Motor neuron (in vitro differentiated cells): ENCODE measurements at places on chromosomes 5 and 9. TPM values are rescaled to one million over a fixed set of nuclear protein-coding genes. Genes with fewer than 3 reads are reported as not detected.

DNA sequence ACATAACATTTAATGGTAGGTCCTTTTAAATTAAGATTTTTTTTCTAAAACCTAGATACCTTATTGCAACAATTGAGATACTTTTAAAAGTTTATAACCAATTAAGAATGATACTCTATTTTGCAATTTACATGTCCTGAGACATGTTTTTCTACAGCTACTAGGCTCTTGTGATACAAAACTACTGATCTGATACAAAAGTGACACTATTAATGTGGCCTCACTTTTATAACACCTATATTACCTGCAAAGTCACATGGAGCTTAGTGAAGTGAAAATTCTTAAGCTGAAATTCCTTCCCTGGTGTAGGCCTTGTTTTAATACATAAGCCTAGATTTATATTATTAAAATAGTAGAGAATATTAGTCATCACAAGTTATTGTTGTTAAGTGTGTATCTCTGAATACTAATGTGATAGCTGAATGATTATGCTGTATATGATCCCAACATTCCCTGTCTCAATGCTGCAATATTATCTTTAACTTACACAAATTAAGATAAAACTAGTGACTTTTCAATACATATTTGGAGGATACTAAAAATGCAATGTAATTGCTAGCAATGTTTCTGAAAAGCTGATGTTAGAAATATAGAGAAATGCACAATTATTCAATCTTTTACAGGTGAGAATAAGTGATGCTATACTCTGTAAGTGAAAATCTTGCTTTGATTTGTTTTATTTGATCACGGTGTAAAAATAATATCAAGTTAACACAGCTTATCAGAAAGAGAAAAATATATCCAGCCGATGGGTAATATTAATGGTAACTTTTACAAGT, 2.6 kb downstream of the NFIB start:
- ATAC-seq: no peak

DNA sequence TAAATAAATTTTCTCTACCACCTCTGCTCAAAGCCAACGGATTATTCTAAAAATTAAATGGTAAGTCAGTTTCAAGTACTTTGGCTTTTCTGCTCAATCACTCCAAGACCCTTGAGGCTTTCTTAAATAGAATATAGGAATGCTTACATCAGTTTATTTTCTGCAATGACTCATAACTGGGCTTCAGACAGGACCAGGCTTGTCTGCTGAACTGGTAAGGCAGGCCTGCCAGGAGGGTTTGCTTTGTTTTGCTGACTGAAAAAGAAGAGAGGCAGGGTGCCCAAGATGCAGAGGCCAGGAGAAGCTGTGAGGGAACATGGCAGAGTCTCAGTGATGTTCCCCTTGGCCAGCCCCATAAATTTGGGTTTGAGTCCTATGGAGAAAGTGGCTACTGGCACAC, 60.3 kb upstream of the EPB41L4A start:
- no peak for ATAC-seq

GRCh38 chr9:24090566-24090965, 264.5 kb upstream of the ELAVL2 start:
- no peak for ATAC-seq

DNA sequence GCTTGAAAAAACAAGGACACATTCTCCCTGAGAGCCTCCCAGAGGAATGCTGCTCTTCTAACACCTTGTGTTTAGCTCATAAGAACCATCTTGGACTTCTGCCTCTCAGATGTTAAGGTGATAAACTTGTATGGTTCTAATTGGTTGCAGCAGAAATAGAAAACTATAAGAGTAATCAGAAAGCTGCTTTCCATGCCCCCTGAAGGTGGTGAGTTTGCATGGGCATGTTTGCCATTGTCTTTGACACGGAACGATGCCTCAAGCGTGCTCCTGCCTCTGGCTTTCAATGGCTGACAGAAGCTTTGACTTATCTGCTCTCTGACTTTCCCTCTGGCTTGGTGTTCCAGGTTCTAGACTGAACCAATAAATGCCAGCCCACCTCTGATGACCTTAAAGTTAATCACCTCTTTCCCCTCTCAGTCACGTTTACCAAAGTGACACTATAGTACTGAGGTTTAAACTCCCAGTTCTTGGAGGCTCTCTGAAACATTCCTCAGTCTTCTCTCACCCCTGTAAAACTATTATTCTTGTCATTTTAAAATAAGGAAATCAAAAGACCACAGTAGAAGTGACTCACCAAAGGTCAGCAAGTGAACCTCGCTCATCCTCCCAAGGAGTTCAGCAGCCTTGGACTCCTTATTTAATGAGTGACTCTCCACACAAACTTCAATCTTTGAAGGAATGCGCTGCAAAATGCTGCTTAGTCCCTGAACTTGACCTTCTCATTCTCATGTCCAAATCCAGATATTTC, 103.6 kb downstream of the PIK3R1 start:
- no peak for ATAC-seq

DNA sequence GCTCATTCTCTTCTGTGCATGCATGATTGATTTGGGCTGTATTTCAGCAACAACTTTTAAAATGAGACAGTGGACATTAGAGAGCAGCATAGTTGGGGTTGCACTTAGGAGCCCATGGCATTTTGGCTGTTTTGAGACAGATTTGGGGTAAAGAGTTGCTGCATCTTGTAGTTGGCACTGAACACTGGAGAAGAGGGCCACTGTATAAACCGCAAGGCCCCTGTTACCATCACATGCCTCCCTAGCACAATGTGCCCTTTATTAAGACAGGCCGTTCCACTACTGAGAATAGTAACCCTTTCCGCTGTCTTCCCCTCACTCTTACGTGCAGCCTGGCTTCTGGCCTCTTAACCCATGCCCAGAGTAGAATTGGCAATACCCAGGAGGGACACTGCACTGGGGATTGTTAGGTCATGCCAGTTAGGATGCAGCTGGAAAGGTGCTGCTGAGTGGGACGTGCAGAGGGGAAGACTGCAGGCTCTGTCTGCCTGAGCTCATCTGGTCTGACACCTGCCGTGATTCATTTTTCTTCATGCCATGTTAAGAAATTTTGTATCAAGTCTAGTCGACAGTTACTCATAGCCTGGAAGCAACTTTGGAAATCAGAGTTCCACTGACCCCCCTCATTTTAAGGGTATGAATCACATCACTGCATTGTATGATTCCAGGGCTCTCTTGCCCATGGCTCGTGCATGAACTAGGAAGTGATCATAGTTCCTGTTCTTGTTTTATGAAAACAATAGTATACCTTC, 146.9 kb upstream of the DMRT1 start:
- peak; percentile 27 for ATAC-seq

DNA sequence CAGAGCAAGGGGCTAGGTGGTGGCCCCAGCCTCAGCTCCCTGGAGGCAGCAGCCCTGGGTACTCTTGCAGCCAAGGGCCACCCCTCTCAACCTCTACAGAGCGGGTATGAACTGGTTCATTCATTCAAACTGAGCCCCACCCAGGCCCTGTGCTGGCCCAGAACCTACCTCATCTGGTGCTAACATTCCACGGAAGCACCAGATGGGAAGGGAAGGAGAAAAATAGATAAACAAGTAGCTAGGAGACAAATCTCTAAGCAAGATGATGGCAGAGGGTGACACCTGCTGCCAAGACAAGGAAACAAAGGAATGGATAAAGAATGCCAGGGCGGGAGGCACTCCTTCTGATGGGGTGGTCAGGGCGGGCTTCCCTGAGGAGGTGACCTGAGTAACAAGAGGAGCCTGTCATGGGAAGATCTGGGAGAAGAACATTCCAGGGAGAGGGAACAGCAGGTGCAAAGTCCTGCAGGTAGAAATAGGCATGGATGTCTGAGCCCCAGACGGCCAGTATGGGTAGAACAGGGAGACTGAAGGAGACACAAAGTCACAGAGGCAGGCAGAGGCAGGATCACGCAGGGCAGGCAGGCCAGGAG, 6.1 kb downstream of the ST6GALNAC4 start:
- ATAC-seq: peak; percentile 34

DNA sequence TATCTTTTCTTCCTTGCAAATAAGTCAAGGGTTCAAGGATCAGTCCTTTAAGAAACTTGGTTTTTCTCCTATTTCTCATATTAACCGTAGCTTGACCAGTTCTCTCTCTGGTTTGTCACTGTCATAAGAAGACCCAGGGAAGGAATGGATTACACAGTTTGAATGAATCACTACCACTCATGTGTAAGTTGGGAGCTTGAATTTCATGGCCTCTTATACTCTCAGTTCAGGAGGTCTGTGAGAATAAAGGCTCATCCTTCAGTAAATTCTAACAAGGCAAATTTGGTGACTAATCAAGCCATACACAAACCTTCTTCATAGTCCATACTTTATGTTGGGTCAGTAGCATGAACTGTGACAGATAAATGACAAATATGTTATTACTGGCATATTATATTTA, 323.1 kb upstream of the ACTBL2 start:
- no peak for ATAC-seq

- ATAC-seq: peak; percentile 75
Measured at GRCh38 chr5:95022967-95023695, 261.8 kb downstream of the MCTP1 start.

DNA sequence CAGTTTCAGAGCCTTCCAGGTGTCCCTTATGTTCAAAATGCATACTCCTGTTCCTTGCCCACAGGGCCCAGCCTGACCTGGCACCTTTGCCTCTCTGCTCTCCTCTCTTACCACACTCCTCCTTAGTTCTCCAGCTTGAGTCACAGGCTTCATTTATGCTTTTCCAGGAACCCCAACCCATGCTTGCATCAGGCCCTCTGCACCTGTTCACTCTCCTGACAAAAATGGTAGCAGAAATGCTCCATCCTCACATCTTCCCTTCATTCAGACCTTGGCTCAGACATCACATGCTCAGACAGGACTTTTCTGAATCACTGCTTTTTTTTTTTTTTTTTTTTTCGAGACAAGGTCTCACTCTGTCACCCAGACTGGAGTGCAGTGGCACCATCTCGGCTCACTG, 15.1 kb upstream of the RNF145 start:
- no peak for ATAC-seq

- no peak for ATAC-seq
Measured at GRCh38 chr9:123640792-123641222, 284.8 kb downstream of the CRB2 start.

- ATAC-seq: no peak
Measured at GRCh38 chr9:76194896-76195295, 199.3 kb downstream of the RFK start.

GRCh38 chr5:148666353-148666752, 12.0 kb upstream of the HTR4 start:
- ATAC-seq: no peak

TLE1 gene
- total RNA-seq: 1.8 and 2.8 TPM in 2 replicates

EIF4E1B gene
- 0.78 and 1.0 TPM in 2 replicates for total RNA-seq

FAM200C gene
- 3.8 and 4.1 TPM in 2 replicates for total RNA-seq

ERCC6L2 gene
- total RNA-seq: 80.6 and 86.2 TPM in 2 replicates

PHYKPL gene
- 15.3 and 16.7 TPM in 2 replicates for total RNA-seq

PPP3R2 gene
- 0.10 TPM in 1 of 2 replicates, not detected in the other for total RNA-seq

MORN5 gene
- 1.6 and 2.2 TPM in 2 replicates for total RNA-seq

NME5 gene
- total RNA-seq: not detected in 2 replicates

KIF4B gene
- 0.16 and 0.38 TPM in 2 replicates for total RNA-seq

EPB41L4B gene
- total RNA-seq: 2.8 and 3.1 TPM in 2 replicates

SWI5 gene
- total RNA-seq: 52.0 and 52.2 TPM in 2 replicates

CDKN2B-AS1 gene
- total RNA-seq: 12.2 and 15.5 TPM in 2 replicates
